ENCODE measurements at places on chromosomes 3 and 15.
A peak's percentile ranks its signal among the peaks of the same experiment; 100 is the strongest.

DNA sequence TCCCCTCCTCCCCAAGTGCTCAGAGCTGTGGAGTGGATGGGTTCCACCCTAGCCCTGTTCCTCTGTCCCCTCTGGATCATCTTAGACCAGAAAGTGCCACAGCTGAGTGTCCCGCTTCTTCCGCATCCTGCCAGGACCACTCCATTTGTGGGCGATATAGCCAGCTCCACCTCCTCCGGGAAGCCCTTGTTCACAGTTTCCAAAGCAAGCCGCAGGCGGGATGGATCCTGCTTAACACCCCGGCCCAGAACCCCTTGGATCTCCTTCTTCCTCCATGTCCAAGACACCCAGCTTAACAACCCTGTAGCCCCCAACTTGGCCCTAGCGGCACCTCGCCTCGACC is 490 bp upstream of the ALAS1 start:
- DNase-seq = peak; percentile 25

DNA sequence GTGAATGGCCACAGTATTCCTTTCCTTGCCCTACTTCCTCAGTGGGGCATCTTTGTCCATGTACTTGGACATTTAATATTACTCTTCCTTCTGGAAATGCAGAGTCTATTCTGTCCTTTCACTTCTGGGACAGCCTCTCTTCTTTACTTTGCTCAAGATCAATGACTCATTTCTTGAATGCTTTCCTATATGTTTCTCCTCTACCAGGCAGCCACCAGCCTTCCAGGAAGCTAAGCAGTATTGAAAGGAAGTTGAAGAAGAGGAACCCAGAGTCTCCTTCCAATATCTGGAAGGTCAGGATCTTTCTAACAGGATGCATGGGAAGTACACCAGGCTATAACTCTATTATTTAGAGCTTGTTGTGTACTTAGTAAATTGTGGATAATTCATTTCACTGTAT is 182.8 kb downstream of the CD47 start:
- no peak for DNase-seq

DNA sequence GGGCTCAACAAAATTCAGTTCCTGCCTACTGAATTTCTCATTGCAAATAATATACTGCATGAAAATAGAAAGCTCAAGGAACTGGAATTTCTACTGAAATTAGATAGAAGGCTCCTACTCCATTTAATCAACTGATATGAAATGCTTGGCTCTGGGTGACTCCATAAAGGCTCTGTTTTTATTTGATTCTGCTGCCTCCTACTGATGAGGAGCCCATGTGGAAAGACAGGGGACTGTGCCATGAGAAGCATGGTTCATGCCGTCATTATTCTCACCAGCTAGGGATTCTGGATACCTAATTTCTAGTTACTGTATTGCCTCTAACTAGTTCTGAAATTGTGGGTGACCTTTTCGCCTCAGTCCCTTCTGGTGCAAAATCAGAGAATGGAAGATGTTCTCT is 366.2 kb upstream of the DPH6 start:
- no peak for DNase-seq

DNA sequence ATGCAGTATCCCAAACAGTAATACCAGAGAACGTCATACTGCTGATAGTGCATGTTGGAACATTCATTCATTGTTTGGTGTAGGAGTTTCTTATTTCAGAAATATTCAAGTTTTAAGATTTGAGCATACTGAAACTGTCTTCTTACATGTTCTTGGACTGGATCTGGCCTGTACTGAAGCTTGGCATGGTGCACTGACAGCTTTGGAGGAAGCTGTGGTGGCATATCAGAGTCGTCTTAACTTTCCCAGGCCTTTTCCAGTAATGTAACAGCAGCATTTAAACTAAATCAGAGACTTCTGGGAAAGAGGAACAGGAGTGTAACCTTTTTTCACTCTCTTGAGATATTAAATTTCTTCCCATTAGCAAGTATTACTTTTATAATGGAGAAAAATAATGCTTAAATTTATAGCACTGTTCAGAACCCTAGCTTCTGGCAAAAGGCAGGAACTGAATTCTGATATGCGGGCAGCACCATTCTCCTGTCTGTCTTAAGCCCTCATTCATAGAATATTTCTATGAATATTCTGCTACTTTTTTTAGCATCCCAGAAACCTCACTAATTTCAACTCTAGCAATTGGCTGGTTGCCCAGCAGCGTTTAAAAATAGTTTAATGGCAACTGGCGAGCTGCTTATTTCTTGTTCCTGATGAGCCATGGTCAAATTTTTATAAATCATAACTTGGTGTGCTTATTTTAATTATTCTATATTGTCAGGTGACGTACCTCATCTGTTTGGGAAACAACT is 31.1 kb downstream of the DNAJC13 start:
- no peak for DNase-seq

DNA sequence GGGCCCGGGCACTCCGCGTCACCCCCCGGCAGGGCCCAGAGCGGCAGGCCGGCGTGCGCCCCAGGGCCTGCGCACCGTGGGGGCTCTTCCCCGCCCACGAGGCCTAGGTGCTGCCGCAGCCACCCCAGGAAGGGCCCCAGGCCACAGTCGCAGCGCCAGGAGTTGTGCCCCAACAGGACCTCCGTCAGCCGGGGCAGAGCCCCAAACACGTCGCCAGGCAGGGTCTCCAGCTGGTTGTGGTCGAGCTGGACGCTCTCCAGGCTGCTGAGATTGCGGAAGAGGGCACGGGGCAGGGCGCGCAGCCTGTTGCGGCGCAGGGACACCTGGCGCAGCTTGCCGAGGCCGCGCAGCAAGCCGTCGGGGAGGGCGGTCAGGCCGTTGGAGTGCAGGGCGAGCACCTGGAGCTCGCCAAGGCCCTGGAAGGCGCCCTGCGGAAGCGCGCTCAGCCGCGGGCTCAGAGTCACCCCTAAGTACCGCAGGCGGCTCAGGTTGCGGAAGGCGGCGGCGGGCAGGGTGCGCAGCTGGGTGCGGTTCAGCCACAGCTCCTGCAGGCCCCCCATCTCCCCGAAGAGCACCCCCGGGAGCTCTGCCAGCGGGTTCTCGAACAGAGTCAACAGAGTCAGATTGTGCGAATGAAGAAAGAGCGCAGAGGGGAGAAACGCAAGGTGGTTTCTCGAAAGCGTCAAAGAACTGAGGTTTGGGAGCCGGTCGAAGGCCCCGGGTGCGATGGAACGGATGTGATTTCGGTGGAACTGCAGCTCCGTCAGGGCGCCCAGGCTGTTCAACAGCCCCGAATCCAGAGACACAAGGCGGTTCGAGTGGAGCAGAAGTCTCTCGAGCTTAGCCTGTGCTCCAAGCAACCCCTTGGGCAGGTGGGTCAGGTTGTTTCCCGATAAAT is 2.0 kb downstream of the GP5 start:
- no peak for DNase-seq

DNA sequence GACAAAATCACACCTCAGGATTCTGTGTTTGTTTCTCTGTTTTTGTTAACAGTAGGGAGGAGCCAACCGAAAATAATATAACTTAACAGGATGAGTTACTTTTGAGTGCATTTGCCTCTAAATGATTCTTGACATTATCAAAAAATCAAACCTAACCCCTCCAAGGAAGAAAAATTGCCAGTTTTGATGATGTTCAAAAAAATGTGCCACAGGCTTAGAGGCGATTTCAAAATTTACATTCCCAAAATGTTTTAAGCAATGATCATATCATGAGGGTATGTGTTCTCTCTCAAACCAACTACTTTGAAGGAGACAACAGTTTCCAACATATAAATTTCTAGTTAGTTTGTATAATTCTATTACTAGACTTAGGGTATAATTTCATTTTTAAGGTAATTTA is 6.7 kb downstream of the VGLL3 start:
- no peak for DNase-seq

DNA sequence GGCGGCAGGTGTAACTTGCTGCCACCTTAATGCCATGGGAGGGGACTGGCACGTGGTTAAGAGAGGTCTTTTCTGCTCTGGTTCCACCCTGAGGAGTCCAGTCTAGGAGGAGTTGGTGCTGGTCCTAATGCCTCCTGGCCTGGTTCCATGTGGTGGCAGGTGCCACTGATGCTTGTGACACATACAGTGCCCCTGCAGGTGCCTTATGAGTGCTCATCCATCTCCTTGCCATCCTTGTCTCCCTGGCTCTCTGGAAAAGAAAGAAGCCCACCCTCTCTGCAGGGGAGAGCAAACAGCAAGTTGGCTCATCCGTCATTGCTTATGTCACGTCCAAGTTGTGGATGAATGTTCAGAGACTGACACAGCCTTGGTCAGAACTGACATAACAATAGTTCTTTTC is 175.8 kb upstream of the DPH6 start:
- no peak for DNase-seq

- DNase-seq = peak; percentile 45
These were observed 37.8 kb upstream of the SPTSSB start for GRCh38 chr3:161409069-161409468.

DNA sequence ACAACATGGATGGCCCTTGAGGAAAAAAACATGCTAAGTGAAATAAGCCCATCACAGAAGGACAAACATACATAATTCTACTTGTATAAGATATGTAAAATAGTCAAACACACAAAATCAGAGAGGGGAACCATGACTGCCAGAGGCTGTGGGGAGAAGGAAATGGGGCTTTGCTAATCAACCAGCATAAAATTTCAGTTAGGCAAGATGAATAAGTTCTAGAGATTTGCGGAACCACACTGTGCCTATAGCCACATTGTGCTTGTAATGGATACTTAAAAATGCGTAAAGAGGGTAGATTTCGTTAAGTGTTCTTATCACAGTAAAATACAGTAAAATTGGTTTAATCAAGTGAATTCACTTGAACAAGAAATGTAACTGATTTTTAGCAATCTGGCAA is 33.7 kb upstream of the SPTBN5 start:
- no peak for DNase-seq

- DNase-seq = no peak
These were observed 36.7 kb downstream of the PLOD2 start for GRCh38 chr3:146124126-146124801.

- DNase-seq = no peak
These were observed 126.2 kb upstream of the C2CD4B start for GRCh38 chr15:62291262-62291661.

DNA sequence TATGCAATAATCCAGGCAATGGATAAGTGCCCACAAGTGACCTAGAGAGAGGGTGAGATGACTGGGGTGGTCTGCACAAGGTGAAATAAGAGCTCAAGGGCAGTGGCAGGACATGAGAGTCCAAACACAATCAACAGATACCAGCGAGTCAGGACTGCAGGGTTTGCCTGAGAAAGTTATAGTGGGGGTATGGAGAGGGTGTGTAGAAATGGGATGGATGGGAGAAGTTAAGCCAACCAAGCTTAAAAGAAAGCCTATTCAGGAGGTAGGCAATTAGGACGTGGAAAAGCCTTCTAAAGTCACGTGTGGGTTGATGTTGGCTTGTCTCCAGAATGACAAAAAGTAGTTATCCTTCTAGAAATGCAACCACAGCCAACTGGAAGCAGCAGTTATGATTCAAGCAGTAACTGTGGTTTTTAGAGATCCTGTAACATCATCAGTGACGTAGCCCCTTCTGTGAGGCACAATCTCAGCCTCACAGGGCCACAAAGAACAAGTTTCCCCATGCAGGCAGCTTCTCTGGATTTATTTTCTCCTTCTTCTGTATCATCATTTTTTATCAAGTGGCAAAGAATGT is 56.1 kb downstream of the FAM174B start:
- DNase-seq = no peak

DNA sequence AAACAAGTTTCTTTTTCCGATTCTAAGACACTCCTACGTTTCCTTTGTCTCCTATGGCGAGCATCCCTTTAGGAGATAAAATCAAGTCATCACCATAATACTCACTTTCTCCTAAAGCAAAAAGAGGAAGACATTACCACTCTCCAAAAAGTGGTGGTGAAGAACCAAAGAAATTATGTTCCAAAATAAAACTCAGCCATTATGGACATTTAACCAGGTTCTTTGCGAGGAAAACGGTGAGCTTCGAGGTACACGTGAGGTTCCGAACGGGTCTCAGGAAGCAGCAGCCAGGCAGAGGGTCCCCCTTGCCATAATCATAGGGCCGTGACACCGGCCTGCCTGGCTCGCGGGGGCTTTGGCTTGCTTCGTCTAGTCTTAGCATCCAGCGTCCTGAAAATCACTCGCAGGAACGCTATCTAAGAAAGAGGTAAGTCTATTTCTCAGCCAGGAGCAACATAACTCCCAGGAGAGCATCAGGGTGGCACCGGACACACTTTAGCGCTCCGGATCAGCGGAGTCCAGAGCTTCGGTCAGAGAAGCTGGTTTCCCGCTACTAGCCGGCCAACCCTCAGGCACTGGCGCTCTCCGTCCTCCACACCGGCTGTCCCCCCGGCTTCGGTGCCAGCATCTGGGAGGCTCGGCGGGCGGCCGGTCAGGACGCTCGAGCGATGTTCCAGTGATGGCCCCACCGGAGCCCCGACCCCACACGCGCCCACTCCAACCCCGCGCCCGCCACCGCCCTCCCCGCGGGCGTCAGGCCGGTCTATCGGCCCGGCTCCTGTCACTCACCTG is 581 bp downstream of the IP6K1 start:
- no peak for DNase-seq

DNA sequence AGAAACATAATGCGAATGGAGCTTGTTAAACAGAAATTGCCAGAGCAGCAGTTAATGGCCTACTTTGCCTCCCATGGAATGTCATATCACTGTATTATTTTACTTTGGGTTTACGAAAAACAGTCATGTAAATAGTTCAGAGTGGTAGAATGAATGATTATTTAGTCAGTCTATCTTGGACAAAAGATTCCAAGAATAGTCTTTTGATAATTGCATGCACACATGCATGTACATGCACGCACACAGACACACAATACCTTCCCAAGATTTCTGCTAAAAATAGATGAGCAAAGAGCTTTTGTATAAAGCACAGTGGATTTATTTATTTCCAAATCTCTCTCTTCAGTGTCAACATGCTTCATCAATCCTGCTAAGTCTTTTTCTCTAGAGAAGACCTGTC is 800.7 kb downstream of the DIPK2A start:
- no peak for DNase-seq

All from HEK293T (cell line).